Esophagus muscularis mucosa (tissue), 4 donors: ENCODE measurements at places on chromosomes 12 and 14. TPM values are rescaled to one million over a fixed set of nuclear protein-coding genes. Genes with fewer than 3 reads are reported as not detected.

- DNase-seq, result no peak
These were observed 29.7 kb upstream of the BICD1 start for GRCh38 chr12:32076941-32077340.

GRCh38 chr12:94175763-94176668 is 27.6 kb downstream of the PLXNC1 start:
- no peak for DNase-seq

The LRP6 gene
- total RNA-seq, result 26.2 TPM

DNA sequence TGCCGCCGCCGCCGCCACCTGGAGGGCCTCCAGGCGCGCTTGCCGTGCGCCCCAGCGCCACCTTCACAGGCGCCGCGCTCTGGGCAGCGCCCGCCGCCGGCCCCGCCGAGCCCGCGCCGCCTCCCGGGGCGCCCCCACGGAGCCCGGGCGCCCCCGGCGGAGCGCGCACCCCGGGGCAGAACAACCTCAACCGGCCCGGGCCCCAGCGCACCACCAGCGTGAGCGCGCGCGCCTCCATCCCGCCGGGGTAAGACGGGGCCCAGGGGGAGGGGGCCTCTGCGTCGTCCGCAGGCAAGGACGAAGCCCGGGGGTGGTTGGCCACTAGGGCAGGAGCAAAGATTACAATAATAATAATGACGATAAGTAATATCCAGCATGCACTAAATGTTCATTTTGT is 21.3 kb downstream of the DTX1 start:
- no peak for DNase-seq

The TAS2R43 gene
- 1.3 TPM for total RNA-seq
